ENCODE measurements at places on chromosomes 12 and 14.
A peak's percentile ranks its signal among the peaks of the same experiment; 100 is the strongest.

DNA sequence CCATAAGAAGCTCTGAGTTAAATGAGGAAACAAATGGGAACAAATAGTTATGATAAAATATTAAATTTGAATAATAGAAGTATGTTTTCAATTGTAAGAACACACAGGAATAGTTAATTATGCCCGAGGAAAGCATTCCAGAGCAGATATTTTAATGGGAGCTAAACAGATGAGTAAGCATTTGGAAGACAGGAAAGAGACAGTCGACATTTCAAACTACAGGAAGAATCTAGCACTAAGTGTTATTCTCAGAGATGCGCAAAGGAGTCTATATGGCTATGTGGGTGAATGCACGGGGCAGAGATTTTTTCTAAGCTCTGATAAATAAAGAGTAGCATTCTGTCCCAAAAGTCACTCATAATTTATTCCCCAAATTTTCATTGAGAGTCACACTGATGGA, 64.5 kb upstream of the SSTR1 start:
- peaks cover 3% of the 10 kb centered on the region for H3K27me3 ChIP-seq
- no peak overlapping the region for H3K4me3 ChIP-seq

DNA sequence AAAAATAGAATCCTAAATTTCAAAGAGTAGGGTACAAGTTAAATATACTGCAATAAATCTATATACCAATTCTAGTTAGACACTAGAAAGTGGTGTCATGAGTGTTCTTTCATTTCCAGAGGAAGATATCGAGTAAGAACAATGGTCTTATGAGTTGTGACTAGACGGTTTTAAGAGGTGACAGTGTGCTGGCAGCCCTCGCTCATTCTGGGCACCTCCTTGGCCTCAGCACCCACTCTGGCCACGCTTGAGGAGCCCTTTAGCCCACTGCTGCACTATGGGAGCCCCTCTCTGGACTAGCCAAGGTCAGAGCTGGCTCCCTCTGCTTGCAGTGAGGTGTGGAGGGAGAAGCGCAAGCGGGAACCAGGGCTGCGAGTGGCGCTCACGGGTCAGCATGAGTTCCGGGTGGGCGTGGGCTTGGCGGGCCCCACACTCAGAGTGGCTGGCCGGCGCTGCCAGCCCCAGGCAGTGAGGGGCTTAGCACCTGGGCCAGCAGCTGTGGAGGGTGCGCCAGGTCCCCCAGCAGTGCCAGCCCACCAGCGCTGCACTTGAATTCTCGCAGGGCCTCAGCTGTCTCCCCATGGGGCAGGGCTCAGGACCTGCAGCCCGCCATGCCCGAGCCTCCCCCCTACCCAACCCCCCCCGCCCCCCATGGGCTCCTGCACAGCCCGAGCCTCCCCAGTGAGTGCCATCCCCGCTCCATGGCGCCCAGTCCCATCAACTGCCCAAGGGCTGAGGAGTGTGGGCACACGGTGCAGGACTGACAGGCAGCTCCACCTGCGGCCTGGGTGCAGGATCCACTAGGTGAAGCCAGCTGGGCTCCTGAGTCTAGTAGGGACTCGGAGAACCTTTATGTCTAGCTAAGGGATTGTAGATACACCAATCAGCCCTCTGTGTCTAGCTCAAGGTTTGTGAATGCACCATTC, 18.7 kb downstream of the PRKD1 start:
- no peak overlapping the region for H3K4me3 ChIP-seq
- no peak for DNase-seq
- no peak overlapping the region for H3K27ac ChIP-seq
- H3K27me3 ChIP-seq = no peaks in the 10 kb centered on the region

GRCh38 chr12:70069221-70070105, 173.8 kb upstream of the CNOT2 start:
- no peak overlapping the region for H3K4me3 ChIP-seq
- DNase-seq = no peak
- no peaks in the 10 kb centered on the region for H3K27me3 ChIP-seq

DNA sequence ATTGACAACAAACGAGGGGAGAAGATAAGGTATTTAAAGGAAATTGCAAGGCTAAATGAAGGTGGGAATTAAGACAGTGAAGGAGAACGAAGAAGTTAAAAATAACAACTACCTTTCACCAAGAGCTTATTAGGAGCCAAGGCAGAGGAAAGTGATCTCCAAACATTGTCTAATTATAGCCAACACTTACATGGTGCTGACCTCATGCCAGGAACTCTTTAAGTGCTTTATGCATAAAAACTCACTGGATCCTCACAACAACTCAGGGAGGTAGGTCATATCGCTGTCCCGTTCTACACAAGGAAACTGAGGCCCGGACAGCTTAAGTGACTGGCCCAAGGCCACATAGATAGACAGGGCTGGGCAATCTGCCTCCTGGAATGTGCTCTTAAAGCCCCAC, 19.5 kb downstream of the TAMALIN start:
- H3K4me3 ChIP-seq = no peak overlapping the region
- DNase-seq = no peak
- peaks cover 33% of the 10 kb centered on the region for H3K4me1 ChIP-seq
- H3K36me3 ChIP-seq = no peaks in the 10 kb centered on the region
- H3K27ac ChIP-seq = peak overlapping the region; percentile 99
- H3K27me3 ChIP-seq = no peaks in the 10 kb centered on the region

DNA sequence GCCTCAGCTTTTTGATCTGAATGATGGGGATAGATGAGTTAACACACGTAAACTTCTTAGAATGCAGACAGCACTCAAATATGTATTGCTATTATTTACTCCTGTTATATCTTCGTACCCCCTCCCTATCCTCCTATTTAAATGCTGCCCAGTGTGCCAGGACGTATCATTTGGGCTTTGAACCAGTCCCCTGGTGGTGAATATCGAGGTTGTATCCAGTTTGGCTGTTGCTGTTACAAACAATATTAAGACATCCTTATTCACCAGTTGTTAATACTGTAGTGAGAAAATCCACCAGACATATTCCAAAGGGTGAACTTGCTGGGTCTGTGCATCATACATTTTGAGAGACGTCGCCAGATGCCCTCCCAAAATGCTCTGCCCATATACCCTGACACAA, 51.5 kb upstream of the FOXN3 start:
- H3K36me3 ChIP-seq = peaks cover 42% of the 10 kb centered on the region
- H3K4me3 ChIP-seq = no peak overlapping the region
- no peak for DNase-seq
- H3K4me1 ChIP-seq = peaks cover 21% of the 10 kb centered on the region

DNA sequence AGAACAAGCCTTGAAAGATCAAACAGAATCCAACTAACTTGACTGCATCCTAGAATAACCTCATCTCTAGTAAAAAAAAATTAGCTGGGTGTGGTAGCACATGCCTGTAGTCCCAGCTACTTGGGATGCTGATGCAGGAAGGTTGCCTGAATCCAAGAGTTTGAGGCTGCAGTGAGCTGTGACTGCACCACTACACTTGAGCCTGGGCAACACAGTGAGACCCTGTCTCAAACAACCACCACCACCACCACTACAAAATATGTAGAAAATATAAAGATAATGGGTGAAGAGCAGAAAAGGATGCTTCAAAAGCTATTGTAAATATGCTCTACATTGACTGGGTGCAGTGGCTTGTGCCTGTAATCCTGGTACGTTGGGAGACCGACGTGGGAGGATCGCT, 27.3 kb downstream of the SUPT16H start:
- H3K27me3 ChIP-seq = no peaks in the 10 kb centered on the region
- no peak for DNase-seq
- no peak overlapping the region for H3K4me3 ChIP-seq
- H3K27ac ChIP-seq = no peak overlapping the region
- peaks cover 10% of the 10 kb centered on the region for H3K4me1 ChIP-seq
- H3K36me3 ChIP-seq = peaks cover 79% of the 10 kb centered on the region

DNA sequence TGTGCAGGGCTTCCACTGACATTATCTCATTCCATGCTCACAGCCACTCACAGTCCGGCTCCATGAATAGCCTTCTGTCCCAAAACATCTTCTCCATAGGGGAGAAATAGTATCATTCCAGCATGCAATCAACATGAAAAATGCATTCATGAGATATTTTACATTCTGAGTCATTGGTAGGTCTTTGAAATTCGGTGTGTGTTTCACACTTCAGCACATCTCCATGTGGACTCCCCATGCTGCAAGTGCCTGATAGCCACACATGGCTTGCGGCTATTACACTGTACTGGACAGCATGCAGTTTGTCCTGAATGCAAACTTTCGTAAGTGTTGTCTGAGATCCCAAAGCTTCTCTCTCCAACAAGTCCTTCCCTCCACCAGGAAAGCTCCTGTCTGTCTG, 449.3 kb downstream of the MED13L start:
- no peaks in the 10 kb centered on the region for H3K4me1 ChIP-seq
- DNase-seq = no peak

DNA sequence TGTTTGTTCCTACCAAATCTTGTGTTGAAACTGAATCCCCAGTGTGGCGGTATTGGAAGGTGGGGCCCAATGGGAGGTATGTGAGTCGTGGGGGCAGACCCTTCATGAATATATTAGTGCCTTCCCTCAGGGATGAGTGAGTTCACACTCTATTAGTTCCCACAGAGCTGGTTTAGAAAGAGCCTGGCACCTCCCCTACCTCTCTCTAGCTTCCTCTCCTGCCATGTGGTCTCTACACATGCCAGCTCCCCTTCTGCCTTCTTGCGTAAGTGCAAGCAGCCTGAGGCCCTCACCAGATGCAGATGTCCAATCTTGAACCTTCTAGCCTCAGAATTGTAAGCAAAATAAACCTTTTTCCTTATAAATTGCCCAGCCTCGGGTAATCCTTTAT, 105.8 kb downstream of the SPTSSA start:
- no peak for DNase-seq
- H3K36me3 ChIP-seq = no peaks in the 10 kb centered on the region
- H3K27ac ChIP-seq = no peak overlapping the region
- no peaks in the 10 kb centered on the region for H3K27me3 ChIP-seq
- H3K4me3 ChIP-seq = no peak overlapping the region

DNA sequence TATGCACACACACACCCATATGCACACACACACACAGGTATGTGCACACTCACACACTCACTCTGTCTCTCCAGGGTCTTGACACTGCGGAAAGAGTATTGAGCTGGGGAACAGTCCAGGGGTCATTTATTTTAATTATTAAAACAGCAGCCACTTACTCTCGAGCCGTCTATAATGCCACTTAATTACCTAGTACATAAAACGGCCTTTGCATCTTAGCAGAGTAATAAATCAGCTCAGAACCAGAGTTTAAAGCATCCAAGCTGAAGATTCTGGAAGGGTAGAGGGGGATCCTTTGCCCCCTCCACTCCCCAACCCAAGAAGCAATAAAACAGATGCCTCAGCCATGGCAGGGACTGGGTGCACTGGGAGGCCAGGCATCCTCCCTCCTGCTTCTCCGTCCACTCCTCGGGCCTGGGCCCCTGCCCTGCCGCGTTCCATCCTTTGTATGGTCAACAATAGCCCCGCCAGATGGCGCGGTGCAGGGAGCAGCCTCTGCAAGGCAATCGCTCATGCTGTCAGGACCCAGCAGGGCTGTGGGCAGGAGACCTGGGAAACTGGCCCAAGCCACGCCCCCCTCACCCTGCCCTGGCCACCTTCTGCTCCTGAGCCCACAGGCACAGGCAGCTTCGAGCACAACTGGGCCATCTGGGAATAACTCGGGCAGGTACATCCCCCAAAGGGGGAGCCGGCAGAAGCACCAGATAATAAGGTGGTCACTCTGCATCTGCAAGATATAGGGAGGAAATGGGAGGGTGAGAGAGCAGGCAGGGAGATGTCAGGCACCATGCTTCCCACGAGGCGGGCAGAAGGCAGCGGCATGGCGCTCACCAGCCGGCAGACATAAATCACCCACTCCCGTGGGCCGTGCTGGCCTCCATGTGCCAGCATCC, 40.9 kb downstream of the CCDC85C start:
- no peak overlapping the region for H3K4me3 ChIP-seq
- H3K4me1 ChIP-seq = no peaks in the 10 kb centered on the region
- DNase-seq = no peak
- no peaks in the 10 kb centered on the region for H3K27me3 ChIP-seq
- no peak overlapping the region for H3K27ac ChIP-seq

- DNase-seq = no peak
- H3K4me1 ChIP-seq = no peaks in the 10 kb centered on the region
- H3K27ac ChIP-seq = no peak overlapping the region
- H3K27me3 ChIP-seq = peaks cover 2% of the 10 kb centered on the region
- H3K36me3 ChIP-seq = no peaks in the 10 kb centered on the region
- no peak overlapping the region for H3K4me3 ChIP-seq
These were observed 278.3 kb downstream of the AKAP6 start for GRCh38 chr14:32607399-32607798.

GRCh38 chr14:104805941-104806624, 5.2 kb downstream of the ZBTB42 start:
- no peak for DNase-seq
- H3K4me3 ChIP-seq = no peak overlapping the region
- peaks cover 13% of the 10 kb centered on the region for H3K4me1 ChIP-seq
- H3K36me3 ChIP-seq = no peaks in the 10 kb centered on the region
- no peak overlapping the region for H3K27ac ChIP-seq

GRCh38 chr14:55749201-55749812, 169.3 kb downstream of the KTN1 start:
- DNase-seq = no peak
- no peak overlapping the region for H3K27ac ChIP-seq

GRCh38 chr12:51592034-51592705, 1.1 kb downstream of the SCN8A start:
- peaks cover 13% of the 10 kb centered on the region for H3K4me1 ChIP-seq
- peaks cover 72% of the 10 kb centered on the region for H3K27me3 ChIP-seq
- H3K36me3 ChIP-seq = no peaks in the 10 kb centered on the region
- H3K4me3 ChIP-seq = peak overlapping the region; percentile 68

DNA sequence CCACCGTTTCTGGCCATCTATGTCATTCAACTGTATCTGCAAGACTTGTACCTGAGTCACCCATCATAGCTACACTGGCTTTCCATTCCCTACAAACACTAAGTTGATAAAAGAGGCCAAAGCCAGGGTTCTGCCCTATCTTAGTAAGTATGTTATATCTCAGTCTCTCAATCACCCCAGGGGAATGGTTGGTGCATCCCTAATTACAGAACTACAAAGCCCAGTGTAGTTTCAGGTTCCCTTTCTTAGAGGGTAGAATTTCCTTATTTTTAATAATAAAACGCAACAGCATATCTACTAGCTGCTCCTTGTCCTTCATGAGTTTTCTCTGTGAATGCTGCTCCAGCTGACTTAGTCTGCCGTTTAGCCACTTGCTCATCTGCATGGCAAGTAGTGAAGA, 57.6 kb downstream of the ST8SIA1 start:
- H3K36me3 ChIP-seq = no peaks in the 10 kb centered on the region
- no peaks in the 10 kb centered on the region for H3K27me3 ChIP-seq
- no peak overlapping the region for H3K27ac ChIP-seq
- no peak for DNase-seq
- no peak overlapping the region for H3K4me3 ChIP-seq
- H3K4me1 ChIP-seq = no peaks in the 10 kb centered on the region

- peaks cover 2% of the 10 kb centered on the region for H3K36me3 ChIP-seq
- H3K27me3 ChIP-seq = peaks cover 60% of the 10 kb centered on the region
These were observed 18.8 kb downstream of the SOCS2 start for GRCh38 chr12:93591137-93591868.

- H3K36me3 ChIP-seq = no peaks in the 10 kb centered on the region
- DNase-seq = no peak
- H3K4me1 ChIP-seq = no peaks in the 10 kb centered on the region
- H3K27me3 ChIP-seq = no peaks in the 10 kb centered on the region
- H3K27ac ChIP-seq = no peak overlapping the region
- no peak overlapping the region for H3K4me3 ChIP-seq
These were observed 224.0 kb upstream of the PDE3A start for GRCh38 chr12:20144341-20144740.

GRCh38 chr12:66744956-66745383, 66.1 kb upstream of the GRIP1 start:
- DNase-seq = no peak
- H3K4me3 ChIP-seq = no peak overlapping the region
- H3K36me3 ChIP-seq = peaks cover 3% of the 10 kb centered on the region
- peaks cover 19% of the 10 kb centered on the region for H3K4me1 ChIP-seq
- peaks cover 2% of the 10 kb centered on the region for H3K27me3 ChIP-seq
- no peak overlapping the region for H3K27ac ChIP-seq
